Iris pigment epithelial cell (primary cell): ENCODE measurements at places on chromosomes 7 and 10.

DNA sequence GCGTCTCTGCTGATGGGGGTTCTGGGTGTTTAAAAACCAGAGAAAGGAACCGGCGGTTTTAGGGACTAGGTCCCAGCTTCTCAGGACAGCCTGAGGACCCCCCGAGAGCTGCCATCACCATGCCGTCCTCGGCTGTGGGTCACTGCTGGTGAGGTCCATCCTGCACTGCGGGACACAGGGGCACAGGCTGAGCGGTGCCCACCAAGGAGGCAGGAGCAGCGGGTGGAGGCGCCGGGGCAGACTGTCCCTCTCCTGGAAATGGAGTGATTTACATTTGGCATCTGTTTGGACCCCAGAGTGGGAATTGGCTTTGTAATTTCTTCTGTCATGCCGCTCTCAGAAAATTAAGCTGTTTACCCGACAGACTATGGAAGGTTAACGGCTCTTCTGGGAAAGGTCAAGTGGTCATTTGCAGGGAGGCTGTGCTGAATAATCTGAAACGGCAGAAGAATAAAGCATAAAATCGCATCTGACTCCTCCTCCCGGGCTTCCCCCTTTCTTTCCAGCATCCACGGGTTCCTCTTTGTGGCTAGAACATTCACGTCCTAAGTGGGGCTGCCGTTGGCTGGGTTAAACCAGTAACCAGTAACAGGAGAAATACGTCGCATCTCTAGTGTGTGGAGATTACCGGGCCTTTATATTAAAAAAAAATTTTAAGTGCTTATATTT, 31.7 kb downstream of the LHPP start:
- no peak for DNase-seq

- no peak for DNase-seq
Observed at GRCh38 chr10:71727105-71727737, 7.6 kb upstream of the C10orf105 start.

DNA sequence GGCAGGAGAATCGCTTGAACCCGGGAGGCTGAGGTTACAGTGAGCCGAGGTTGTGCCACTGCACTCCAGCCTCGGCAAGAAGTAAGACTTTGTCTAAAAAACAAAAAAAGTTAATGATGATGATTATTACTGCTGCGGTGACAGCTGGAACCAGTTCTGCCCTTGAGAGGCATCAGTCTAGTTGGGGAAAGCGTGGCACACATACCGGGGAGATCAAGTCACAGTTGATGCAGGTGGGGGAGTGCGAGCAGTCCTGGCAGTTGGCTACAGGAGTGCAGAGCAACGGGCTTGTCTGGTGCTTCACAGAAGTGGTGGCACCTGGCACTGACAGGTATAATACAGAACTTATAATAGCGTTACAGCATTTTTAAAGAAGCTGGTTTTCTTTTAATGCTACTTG, 173.0 kb downstream of the ARHGAP21 start:
- no peak for DNase-seq

- no peak for DNase-seq
Observed at GRCh38 chr7:114212721-114213429, 201.7 kb upstream of the FOXP2 start.

GRCh38 chr7:134378562-134378961, 61.8 kb upstream of the SLC35B4 start:
- DNase-seq: no peak

GRCh38 chr10:86758189-86759072, 2.0 kb downstream of the BMPR1A start:
- DNase-seq: peak; percentile 34

DNA sequence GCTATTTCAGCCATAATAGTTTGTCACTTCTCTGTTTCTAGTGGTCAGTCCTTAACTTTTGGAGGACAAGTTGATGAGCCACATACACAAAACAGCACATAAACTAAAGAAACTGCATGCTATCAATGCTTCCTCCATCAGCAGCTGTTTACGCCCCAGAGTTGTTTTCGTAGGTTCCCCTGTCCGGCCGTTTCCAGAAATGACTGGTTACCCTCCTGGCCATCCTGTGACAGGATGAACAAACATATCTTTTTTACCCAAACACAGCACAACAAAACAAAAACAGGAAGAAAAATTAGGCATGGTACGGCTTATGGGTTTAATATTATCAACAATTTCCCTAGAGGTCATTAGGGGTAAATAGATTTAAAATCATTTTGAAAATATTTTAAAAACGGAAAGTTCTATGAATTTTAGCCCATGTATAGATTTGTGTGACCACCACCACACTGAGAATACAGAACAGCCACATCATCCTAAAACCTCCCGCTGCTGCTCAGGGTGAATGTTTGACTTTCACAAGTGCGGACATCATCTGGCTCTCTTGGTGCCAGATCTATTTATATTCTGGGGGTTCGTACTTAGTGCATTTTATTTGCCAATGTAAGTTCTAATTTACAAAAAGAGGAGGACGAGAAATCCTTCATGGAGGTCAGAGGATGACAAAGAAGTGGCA, 74.8 kb downstream of the HIPK2 start:
- no peak for DNase-seq

- DNase-seq: no peak
Observed at GRCh38 chr7:25444991-25445390, 216.7 kb upstream of the NPVF start.

- DNase-seq: no peak
Observed at GRCh38 chr7:36029853-36030515, 123.1 kb upstream of the EEPD1 start.

- no peak for DNase-seq
Observed at GRCh38 chr7:106282852-106283251, 1.9 kb downstream of the NAMPT start.

- DNase-seq: peak; percentile 45
Observed at GRCh38 chr10:44352316-44353127, 32.4 kb downstream of the CXCL12 start.

- no peak for DNase-seq
Observed at GRCh38 chr10:5832946-5833345, 19.7 kb upstream of the GDI2 start.

- no peak for DNase-seq
Observed at GRCh38 chr7:8371742-8372141, 61.7 kb upstream of the NXPH1 start.

DNA sequence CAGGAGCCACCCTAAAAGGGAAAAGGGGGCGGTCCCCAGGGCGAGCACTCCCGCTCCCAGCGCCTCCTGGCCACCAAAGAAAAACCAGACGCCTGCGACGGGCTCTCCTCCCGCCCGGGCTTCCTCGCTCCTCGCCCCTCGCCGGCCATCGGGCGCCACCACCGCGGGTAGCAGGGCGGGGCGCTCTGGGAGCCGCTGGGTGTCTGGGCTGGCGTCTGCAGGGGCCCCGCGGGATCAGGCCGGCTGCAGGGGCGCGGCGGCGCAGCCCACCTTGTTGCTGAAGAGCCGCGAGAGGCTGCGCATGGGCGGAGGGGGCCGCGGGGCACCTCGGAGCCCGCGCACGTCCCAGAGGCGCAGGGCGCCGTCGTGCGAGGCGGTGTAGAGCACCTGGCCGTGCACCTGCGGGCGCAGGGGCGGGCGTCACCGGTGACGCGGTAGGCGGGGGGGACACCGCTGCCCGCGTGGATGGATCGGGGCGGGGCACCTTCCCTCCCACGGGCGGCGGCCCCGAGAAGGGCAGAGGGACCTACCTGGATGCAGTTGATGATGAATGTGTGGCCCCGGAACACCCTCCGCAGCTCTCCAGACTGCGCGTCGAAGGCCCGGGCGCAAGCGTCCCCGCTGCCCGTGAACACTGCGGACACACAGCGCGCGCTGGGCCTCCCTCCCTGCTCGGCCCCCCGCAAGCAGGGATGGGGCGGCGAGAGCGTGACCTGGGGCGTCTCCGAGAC, 28.3 kb downstream of the WDR86 start:
- no peak for DNase-seq

DNA sequence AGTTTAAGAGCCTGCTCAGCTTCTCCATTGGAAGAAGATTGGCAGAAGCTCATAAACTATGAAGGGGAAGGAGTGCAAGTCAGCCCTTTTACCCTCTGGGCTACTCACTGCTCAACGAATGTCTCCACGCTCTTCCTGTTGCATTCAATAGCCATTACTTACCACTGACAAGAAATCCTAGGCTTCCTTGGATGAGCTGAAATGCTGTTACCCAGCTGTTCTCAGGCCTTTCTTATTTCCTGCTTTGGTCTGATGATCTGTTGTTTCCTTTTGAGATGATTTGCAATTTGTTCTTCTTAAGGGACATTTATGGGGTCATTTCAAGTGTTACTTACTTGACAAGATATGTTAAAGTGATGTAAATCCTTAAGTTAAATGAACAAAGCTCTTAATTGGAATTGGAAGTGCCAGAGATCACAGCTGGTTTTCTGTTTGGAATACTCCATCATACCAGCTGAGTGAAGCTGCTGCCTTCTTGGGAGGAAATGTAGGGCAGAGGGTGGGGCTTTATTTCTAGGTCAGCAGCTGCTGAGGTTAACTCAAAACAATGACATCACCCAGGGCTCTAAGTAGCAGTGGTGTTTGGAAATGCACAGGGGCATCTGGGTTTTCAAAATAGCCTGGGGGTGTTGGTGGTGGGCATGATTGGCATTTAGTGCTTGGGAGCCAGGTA, 170.0 kb downstream of the PRKCQ start:
- DNase-seq: peak; percentile 88

DNA sequence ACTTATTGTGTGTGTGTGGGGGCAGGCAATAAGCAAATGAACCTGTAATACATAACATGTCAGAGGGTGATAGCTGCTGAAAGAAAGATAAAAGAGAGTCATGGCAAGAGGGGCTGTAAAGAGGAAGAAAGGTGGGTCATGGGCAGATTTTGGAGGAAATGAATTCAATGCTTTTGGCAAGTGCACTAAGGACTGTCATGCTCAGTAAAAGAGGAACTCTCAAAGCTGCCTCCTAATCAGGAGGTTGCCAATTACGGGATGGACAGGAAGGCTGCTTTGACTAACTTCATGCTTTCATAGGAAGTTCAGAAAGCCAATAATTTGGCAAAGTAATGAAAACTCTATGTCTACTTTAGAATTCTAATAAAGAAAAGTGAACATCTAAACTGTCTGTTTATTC, 401.2 kb downstream of the SH2D4B start:
- no peak for DNase-seq

- DNase-seq: no peak
Observed at GRCh38 chr10:124596962-124597845, 135.6 kb downstream of the LHPP start.

- no peak for DNase-seq
Observed at GRCh38 chr10:131926253-131926652, 25.4 kb downstream of the PPP2R2D start.

GRCh38 chr10:103350175-103350516, 794 bp downstream of the PCGF6 start:
- DNase-seq: no peak

GRCh38 chr7:147547252-147547897, 1043.2 kb upstream of the C7orf33 start:
- peak; percentile 32 for DNase-seq

- no peak for DNase-seq
Observed at GRCh38 chr7:101910991-101911799, 93.8 kb downstream of the CUX1 start.

- no peak for DNase-seq
Observed at GRCh38 chr7:1121886-1122831, 34.2 kb downstream of the GPER1 start.

- DNase-seq: no peak
Observed at GRCh38 chr7:38878694-38879457, 30.1 kb downstream of the VPS41 start.

DNA sequence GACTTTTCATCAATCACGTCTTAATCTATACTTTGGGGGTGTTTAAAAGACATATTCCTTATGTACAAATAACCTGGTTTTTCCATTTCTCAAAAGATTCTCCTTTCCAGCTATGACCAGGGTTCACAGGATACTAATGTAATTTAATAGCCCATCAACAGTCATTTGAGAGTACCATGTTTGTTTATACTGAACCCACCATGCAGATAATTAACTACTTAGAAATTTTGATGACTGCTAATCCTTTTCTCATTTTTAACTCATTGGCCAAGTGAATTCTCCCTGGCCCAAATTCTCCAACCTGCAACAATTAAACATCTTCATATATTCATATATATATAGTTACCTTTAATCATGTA, 28.8 kb upstream of the KMT2E start:
- DNase-seq: no peak

GRCh38 chr7:35513828-35514227, 181.1 kb downstream of the HERPUD2 start:
- no peak for DNase-seq

DNA sequence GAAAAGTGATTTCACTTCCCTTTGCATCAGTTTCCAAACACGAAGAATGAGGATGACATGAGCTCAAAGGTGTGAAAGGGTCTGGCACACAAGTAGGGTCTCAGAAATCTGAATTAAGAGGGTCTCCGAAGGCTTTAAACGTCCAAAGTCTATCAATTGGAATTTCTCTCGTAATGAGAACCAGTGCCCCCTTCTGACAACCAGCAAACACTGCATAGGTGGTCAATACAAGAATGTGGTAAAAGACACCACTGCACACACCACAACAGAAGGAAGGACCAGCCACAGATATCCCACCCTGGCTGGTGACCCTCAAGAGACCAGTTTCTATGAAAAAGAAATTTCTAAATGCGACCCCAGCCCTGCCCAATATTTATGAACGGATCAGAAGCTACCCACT, 78.1 kb downstream of the CALN1 start:
- DNase-seq: no peak

- DNase-seq: no peak
Observed at GRCh38 chr7:70849580-70850235, 282.2 kb upstream of the GALNT17 start.

DNA sequence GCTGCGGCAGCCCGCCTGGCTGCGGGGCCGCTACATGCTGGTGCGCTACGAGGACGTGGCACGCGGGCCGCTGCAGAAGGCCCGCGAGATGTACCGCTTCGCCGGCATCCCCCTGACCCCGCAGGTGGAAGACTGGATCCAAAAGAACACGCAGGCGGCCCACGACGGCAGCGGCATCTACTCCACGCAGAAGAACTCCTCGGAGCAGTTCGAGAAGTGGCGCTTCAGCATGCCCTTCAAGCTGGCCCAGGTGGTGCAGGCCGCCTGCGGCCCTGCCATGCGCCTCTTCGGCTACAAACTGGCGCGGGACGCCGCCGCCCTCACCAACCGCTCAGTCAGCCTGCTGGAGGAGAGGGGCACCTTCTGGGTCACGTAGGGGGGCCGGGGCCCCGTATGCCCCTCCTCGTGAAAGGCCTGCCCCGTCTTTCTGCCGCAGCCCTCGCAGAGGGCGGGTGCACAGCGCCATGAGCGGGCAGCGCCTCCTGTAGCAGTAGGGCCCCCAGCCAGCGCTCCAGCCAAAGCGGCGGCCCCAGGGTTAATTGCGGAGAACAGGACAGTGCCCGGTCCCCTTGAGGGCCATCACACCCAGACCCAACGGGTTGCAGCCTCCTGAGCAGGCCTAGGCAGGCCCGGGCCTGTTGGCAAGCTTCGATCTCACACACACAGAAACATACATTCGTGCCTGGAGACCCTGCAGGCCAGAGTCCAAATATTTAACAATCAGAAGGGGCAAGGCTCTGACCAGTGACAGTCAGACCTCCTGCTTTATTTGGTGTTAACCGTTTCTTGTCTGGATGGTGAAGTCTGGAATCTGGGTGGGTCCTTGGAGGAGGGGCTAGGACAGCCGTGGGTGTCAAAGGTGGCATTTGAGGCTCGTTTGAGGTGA, 44.1 kb downstream of the CHST3 start:
- no peak for DNase-seq
